ENCODE measurements at places on chromosomes 2 and 18.

DNA sequence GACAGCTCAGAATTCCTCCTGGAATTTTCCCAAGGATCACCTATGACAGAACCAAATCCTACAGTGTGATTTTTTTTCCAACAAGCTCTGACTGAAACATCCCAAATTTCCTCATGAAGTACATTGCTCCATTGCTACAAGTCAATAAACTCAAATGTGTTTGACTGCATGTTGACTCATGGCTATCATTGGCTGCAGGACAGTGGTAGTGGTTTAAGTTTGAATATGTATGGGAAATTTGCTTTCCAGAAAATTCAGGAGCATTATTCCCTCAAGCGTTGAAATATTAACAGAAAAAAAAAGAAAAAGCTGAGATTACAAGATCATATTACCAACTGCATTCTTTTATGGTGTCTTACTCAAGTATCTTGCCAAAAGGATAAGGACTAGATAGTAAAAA lies 402.8 kb upstream of the DSEL start:
- DNase-seq, result no peak

DNA sequence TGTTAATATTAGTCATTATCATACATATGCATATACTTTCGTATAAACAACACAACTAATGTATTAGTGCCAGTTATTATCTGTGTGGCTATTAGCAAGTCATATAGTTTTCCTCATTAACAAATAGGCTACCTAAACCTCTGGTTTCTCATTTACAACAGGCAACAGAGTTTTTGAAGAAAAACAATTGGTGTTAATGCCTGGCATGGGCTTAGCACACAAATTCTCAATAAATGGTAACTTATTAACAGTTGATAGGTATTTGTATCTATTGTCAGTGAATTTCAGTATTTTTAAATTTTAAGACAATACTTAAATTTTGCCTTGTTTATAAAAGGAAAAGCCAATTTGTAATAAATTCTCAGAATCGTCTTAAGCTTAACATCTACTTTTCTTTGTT lies 182.5 kb downstream of the PMAIP1 start:
- DNase-seq, result no peak

DNA sequence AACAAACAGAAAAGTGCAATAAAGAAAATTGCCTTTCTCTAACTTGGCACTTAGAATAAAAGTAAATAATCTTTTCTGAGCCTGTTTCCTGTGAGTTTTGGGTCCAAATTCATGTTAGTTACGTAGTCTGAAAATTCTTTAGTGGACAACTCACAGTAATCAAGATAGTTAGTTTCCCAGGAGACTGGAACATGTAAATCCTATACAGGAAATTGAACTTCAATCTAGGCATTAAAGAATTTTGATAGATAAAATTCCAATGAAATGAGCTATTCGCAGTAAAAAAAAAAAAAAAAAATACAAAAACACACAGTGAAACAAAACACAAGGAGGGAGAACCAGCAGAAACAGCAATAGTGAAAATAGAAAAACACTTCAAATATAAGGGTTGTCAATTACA lies 83.8 kb upstream of the REG3G start:
- no peak for DNase-seq

- DNase-seq, result no peak
Observed at GRCh38 chr2:190809139-190809764, 71.4 kb upstream of the GLS start.

- peak; percentile 67 for DNase-seq
Observed at GRCh38 chr2:168434146-168434545, 21.9 kb upstream of the CERS6 start.

GRCh38 chr2:72159211-72159993 lies 11.7 kb upstream of the CYP26B1 start:
- DNase-seq, result no peak

DNA sequence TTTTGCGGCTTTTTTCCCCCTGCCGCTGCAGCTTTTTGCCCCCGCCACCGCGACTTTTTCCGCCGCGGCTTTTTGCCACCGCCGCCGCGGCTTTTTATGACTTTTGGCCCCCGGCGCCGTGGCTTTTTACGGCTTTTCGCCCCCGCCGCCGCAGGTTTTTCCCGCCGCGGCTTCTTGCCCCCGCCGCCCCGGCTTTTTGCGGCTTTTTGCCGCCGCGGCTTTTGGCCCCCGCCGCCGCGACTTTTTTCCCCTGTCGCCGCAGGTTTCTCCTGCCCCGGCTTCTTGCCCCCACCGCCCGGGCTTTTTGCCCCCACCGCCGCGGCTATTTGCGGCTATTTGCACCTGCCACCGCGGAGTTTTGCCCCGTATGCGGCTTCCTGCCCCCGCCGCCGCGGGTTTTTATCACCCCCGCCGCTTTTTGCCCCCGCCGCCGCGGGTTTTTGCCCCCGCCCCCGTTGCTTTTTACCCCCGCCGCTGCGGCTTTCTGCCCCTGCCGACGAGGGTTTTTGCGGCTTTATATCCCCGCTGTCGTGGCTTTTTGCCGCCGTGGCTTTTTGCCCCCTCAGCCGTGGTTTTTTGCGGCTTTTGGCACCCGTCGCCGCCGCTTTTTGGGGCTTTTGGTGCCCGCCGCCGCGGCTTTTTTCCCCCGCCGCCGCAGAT lies 2750.9 kb downstream of the RPIA start:
- DNase-seq, result peak; percentile 67
